ENCODE measurements at places on chromosomes 5 and 9.

DNA sequence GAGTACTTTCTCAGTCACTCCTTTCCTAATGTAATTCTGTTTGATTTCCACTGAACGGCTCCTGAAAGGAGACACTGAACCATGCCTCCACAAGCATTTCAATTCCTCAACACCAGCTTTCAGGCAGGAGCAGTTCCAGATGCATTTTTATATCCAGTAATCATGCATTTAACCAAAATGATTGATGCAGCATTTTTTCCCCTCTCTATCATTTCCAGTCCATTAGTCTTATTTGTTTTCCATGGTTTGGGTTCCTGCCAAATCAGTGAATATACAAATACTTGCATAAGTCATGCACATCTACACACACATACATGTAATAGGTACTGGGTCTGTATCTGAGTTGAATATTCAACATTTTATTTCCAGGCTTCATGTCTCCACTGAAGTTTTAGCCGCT is 122.7 kb downstream of the GRIA1 start:
- DNase-seq = no peak

DNA sequence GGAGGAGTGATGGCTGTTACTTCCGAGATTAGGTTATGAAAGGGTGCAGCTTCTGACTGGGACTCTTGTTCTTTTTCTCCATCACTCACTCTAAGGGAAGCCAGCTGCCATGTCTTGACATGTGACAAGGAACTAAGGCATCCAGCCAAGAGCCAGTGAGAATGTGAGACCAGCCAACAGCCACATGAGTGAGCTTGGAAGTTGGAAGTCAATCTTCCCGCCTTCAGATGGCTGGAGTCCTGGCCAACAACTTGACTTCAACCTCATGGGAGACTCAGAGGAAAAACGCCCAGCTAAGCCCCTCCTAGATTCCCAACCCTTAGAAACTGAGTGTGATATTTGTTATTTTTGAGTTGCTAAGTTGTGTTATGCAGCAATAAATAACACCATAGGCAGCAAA is 201.1 kb downstream of the SNX18 start:
- DNase-seq = no peak

- DNase-seq = no peak
Observed at GRCh38 chr5:121288781-121289180, 562.9 kb upstream of the FTMT start.

- DNase-seq = no peak
Observed at GRCh38 chr5:139381837-139382761, 998 bp downstream of the SLC23A1 start.

- no peak for DNase-seq
Observed at GRCh38 chr9:94156348-94157049, 72.2 kb downstream of the PTPDC1 start.

Data from stimulated activated CD8-positive, alpha-beta memory T cell treated with anti-CD3 and anti-CD28 coated beads, Interleukin-15, amount 100 ng/mL, for 24 hours (primary cell).